Cerebellar nuclear complex (tissue), 1 donor: ENCODE measurements at places on chromosomes 1 and 21.

GRCh38 chr1:106754957-106755356 is 301.5 kb upstream of the PRMT6 start:
- no peak for DNase-seq

- DNase-seq = no peak
Observed at GRCh38 chr1:101914473-101915242, 82.1 kb downstream of the OLFM3 start.

DNA sequence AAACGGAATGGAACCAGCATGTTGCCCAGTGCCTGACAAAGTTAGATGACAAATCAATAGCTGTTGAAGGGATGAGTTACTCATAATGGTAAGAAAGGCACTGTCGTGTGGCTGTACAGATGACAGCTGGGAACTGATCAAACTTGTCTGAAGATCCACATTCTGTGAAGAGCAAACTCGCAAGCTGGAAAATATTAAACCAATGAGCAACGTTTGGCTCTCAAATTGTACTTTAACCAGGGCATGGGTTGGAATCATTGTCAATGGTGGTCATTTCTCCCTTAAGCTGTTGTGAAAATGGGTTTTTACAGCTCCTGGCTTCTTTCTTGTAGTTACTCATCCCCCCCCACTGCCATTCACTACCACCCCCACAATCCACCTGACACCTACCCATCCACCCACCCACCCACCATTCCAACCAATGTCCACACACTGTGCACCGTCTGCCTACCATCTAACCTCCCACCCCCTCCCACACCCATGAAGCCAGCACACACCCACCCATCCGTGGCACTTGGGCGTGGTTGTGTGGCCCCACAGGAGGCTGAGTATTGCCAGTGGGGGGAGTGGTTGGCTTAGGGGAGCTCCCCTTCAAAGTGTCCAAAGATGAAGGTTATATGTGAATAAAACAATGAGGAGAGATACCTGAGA is 46.7 kb downstream of the CLDN14 start:
- no peak for DNase-seq

GRCh38 chr1:184958554-184959353 is 15.6 kb downstream of the NIBAN1 start:
- DNase-seq = no peak

DNA sequence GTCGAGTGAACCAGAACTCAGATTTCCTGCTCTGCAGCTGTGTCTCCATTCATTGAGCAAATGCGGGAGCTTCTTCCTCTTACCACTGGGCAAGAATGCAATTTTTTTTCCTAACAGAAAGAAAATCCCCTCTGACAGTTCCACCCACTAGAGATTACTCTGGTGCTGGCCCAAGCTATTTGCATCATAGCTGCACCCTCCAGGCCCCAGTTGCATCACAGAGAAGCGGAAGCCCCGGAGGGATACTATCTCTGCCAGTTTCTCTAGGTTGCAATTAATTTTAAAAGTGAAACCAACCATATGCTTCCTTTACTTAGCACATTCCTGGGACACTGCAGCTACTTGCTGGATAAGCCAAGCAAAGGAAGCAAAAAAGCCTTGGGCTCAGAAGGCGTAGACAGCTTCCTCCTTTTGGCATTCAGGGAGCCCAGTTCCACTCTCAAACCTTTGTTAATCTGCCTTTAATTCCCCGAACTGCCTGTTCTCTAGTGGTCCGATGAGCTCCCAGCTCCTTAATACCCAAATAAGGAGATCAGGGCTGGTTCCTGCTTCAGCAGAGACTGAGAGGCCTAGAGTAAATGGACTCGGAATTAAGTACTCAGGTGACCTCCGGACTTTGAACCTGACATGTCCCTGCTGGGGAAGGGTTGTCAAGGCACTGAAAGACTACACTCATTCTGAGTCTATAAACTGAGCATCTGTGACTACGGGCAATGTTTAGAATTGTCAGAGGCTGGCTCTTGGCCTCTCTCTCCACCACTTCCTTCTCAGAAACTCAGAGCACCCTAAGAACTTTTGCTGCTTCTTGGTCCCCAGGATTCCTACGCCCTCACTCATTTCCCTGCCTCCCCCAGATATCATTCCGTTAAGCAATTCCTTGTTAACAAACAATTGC is 72.5 kb upstream of the TNFSF18 start:
- DNase-seq = no peak
